ENCODE measurements at places on chromosomes 7 and 10. TPM values are rescaled to one million over a fixed set of nuclear protein-coding genes. Genes with fewer than 3 reads are reported as not detected.

Gene IL2RA
- 1.0 TPM for polyA plus RNA-seq

Gene VGF
- 0.87 TPM for polyA plus RNA-seq

Gene HMX2
- polyA plus RNA-seq: not detected

GRCh38 chr7:40231796-40232195, 97.0 kb downstream of the SUGCT start:
- DNase-seq: no peak

GRCh38 chr10:60271319-60272040, 118.2 kb downstream of the ANK3 start:
- no peak for DNase-seq

Gene SRRM3
- 8.3 TPM for polyA plus RNA-seq

- no peak for DNase-seq
Measured at GRCh38 chr10:28545967-28546644, 13.2 kb downstream of the WAC start.

- DNase-seq: no peak
Measured at GRCh38 chr7:13639396-13639795, 350.1 kb downstream of the ETV1 start.

Gene EXOSC1
- polyA plus RNA-seq: 31.4 TPM

- DNase-seq: no peak
Measured at GRCh38 chr7:120856198-120856597, 1.7 kb downstream of the TSPAN12 start.

DNA sequence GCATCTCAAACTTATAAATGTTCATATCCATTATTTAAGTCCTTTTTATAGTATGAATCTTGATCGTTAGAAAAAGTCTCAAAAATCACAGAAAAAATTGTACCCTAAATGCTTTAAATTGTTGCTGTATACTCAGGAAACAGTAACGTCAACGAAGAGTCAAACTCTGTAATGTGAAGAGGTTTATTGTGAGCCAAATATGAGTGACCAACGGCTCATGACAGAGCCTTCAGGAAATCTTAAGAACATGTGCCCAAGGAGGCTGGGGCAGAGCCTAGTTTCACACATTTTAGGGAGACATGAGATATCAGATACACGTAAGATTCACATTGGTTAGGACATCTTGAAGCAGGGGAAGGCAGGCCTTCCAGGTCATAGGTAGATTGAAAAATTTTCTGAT, 86.1 kb downstream of the PIP4K2A start:
- DNase-seq: no peak

DNA sequence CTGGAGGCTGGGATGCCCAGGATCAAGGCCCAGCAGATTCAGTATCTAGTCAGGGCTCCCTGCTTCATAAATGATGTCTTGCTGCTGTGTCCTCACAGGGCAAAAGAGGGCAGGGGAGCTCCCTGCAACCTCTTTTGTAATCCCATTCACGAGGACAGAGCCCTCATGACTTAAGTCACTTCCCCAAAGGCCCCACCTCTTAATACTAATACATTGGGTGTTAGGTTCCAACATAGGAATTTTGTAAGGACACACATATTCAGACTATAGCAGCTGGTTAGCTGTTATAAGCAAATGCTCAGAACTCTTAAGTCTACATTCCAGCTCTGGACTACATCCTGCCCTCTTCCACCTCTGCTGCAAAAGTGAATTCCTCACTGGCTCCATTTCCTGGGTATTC, 63.0 kb downstream of the VOPP1 start:
- no peak for DNase-seq

- DNase-seq: no peak
Measured at GRCh38 chr10:71807557-71808510, 34.5 kb upstream of the VSIR start.

DNA sequence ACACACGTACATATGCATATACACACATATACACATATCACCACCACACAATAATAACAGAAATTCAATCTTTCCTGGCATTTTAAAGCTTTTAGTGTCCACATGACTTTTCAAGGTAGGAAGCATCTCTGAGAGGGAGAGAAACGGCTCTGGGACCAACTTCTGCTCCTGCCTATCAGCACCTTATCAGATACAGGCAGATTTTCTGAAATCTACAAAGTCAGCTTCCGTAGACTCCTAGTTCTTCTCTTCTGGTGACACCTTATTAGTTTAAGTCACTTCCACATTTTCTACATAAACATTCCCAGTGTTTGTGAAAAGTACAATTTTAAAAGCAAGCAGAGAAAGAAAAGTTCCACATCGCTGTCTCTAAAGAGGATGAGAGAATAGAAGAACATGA, 74.5 kb downstream of the ZNF22 start:
- no peak for DNase-seq

Gene CYP2C19
- polyA plus RNA-seq: not detected

Gene TEX47
- polyA plus RNA-seq: 74.7 TPM

DNA sequence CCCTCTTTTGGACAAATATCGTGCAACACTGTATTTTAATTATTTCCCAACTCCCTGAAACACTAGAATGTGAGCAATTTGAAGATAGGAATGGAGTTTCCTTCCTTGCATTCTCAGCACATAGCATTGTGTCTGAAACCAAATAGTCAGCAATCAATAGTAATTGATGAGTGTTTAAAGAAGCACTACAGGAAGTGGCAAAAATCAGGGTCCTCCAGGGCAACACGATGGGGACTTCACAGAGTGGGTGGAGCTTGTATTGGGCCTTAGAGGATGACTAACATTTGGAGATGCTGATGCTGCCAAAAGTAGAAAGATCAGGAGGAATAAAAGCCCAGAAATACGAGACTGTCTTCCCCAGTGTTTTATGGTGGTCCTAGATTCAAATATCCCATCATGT, 94.9 kb downstream of the NPSR1 start:
- no peak for DNase-seq

Data from testis (tissue), 5 donors.